ENCODE measurements at places on chromosomes 7 and 10. TPM values are rescaled to one million over a fixed set of nuclear protein-coding genes. Genes with fewer than 3 reads are reported as not detected.

The NKX1-2 gene
- total RNA-seq, result not detected

The MOGAT3 gene
- not detected for total RNA-seq

The GJD4 gene
- total RNA-seq, result 0.08 TPM

The NKX2-3 gene
- total RNA-seq, result 0.08 TPM

The FAM241B gene
- total RNA-seq, result 17.9 TPM

The ADAM8 gene
- 3.8 TPM for total RNA-seq

The AMZ1 gene
- not detected for total RNA-seq

The FAM237B gene
- total RNA-seq, result not detected

The STRA8 gene
- not detected for total RNA-seq

The FAM25G gene
- total RNA-seq, result 1.1 TPM

The KLF14 gene
- total RNA-seq, result 0.08 TPM

The DNAJB9 gene
- 8.2 TPM for total RNA-seq

The ALDH18A1 gene
- total RNA-seq, result 46.8 TPM

The GDF2 gene
- total RNA-seq, result not detected

The TAS2R4 gene
- total RNA-seq, result 0.07 TPM

The CALHM1 gene
- not detected for total RNA-seq

The FOXL3 gene
- total RNA-seq, result not detected

The NEUROG3 gene
- not detected for total RNA-seq

The FBXO24 gene
- 0.24 TPM for total RNA-seq
